Activated CD4-positive, alpha-beta T cell treated with anti-CD3 and anti-CD28 coated beads for 48 hours (primary cell): ENCODE measurements at places on chromosomes 6 and 20.

- no peak for DNase-seq
These were observed 129.2 kb upstream of the ECI2 start for GRCh38 chr6:4264601-4265000.

DNA sequence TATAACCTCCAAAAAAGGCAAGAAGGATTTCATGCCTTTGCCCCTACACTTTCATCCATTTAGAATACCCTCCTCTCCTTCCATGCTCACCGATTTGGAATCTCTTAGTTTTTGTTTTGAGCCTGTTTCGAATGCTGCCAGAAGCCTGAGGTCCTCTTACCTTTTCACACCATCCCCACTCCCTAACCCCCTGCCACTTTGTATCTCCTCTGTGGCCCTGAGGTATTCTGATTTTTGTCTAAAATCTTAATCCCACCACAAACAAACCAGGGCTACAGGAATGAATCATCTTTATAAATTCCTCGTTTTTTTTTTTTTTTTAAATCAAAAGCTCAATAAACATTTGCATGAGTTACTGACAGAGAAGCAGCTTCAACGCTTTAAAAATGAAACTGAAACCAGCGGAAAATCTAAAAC, 1.6 kb upstream of the RPS12 start:
- DNase-seq = no peak

DNA sequence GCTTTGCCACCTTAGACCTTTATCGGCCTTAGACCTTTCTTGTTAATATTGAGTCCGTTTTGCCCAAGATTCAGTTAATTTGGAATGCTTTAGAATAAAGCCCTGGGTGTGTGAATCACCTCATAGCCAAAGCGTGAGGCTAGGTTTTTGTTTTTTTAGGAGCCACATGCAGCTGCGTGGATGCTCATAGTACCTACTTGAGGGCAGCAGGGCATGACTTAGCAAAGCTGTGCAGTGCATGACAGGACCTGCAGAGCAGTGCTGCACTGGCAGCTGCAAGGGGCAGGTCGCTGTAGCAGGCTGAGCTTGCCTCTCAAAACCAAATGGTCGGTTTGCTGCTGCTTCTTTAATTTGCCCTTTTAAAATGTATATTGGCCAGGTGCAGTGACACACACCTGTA, 116.1 kb downstream of the JAG1 start:
- no peak for DNase-seq

DNA sequence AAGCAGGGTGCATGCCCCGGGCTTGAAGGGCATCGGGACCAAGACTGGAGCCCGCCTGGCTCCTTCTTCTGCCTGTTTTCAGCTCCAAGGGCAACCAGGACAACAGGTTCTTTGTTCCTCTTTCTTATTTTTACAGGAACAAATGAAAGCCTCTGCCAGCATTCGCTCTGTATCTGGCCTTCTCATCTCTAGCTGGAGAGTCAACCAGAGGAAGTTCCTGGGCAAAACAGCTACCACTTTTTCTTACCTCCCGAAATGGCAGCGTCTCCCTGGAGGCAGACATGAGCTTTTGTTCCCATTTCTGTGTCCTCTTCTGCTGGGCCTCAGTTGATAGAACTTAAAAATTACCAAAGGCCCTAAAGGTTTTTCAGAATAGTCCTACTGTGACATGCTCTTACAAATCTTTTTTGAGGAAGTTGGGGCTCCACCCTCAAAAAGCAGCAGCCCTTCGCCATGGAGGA, 74.1 kb upstream of the NAA20 start:
- DNase-seq = no peak

DNA sequence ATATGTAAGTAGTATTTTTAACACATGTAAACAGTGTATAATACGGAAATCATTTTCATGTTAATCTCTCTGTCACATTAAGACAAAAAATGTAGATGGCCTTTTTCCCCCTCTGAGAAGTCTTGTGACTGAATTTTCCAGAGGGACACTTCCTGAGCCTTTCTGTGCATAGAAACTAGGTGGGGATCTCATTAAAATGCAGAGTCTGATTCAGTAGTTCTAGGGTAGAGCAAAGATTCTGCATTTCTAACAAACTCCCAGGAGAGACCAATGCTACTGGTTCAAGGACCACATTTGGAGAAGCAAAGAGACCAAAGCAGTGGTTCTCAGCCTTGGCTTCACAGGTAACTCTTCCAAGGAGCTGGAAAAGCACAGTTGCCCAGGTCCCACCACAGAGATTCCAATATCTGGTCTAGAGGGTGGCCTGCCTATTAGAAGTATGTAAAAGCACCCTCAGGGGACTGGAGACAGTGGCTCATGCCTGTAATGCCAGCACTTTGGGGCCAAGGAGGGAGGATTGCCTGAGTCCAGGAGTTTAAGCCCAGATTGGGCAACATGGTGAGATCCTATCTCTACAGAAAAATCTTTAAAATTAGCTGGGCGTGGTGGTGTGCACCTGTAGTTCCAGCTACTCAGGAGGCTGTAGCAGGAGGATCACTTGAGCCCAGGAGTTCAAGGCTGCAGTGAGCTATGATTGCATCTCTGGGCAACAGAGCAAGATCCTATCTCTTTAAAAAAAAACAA, 378.5 kb downstream of the KIF16B start:
- no peak for DNase-seq
